A549 treated with Mapracorat at 1 μM for 4 hours (cell line): ENCODE measurements at places on chromosomes 16 and 17. TPM values are rescaled to one million over a fixed set of nuclear protein-coding genes. Genes with fewer than 3 reads are reported as not detected.

Gene TPSB2
- total RNA-seq: not detected in 5 replicates

Gene KLHL10
- 0.10 to 0.18 TPM (median 0.12 TPM) in 3 of 5 replicates, not detected in the others for total RNA-seq

Gene SCPEP1
- total RNA-seq: 39.0 to 43.2 TPM (median 39.5 TPM) in 5 replicates

Gene MNT
- total RNA-seq: 13.1 to 18.5 TPM (median 16.0 TPM) in 5 replicates

Gene RNF222
- not detected in 5 replicates for total RNA-seq

Gene ZSCAN10
- 0.20 TPM in 1 of 5 replicates, not detected in the others for total RNA-seq

Gene SEZ6
- total RNA-seq: 0.10 TPM in 1 of 5 replicates, not detected in the others

Gene SYCE1L
- 3.6 to 12.7 TPM (median 7.9 TPM) in 5 replicates for total RNA-seq

Gene COG8
- 18.7 to 26.1 TPM (median 25.7 TPM) in 5 replicates for total RNA-seq

Gene DPEP1
- total RNA-seq: 0.55 to 1.6 TPM (median 1.6 TPM) in 5 replicates

Gene NPIPB8
- 0.59 TPM in 1 of 5 replicates, not detected in the others for total RNA-seq

Gene CD300A
- total RNA-seq: 0.22 TPM in 1 of 5 replicates, not detected in the others

Gene MYLK3
- 0.03 to 0.14 TPM (median 0.09 TPM) in 5 replicates for total RNA-seq

Gene CNGB1
- total RNA-seq: 0.05 to 0.49 TPM (median 0.08 TPM) in 5 replicates

Gene CCL17
- total RNA-seq: not detected in 5 replicates

Gene PLXDC1
- total RNA-seq: 0.12 to 0.43 TPM (median 0.19 TPM) in 5 replicates

Gene NUDT7
- 4.9 to 5.2 TPM (median 5.1 TPM) in 5 replicates for total RNA-seq

Gene SEZ6L2
- total RNA-seq: 15.1 to 22.3 TPM (median 19.9 TPM) in 5 replicates

Gene KCTD19
- 0.08 to 0.44 TPM (median 0.20 TPM) in 4 of 5 replicates, not detected in the other for total RNA-seq

Gene TNFRSF17
- not detected in 5 replicates for total RNA-seq

Gene FBXL16
- total RNA-seq: 9.5 to 15.8 TPM (median 11.2 TPM) in 5 replicates

Gene SOCS7
- 9.0 to 16.2 TPM (median 13.6 TPM) in 5 replicates for total RNA-seq

Gene NUBP2
- 53.4 to 92.2 TPM (median 81.1 TPM) in 5 replicates for total RNA-seq

Gene RAB37
- total RNA-seq: 0.81 to 1.8 TPM (median 1.1 TPM) in 5 replicates

Gene SLC52A1
- 0.42 to 0.97 TPM (median 0.76 TPM) in 5 replicates for total RNA-seq

Gene FBXW10B
- 1.4 to 4.6 TPM (median 2.3 TPM) in 5 replicates for total RNA-seq

Gene RGS9
- total RNA-seq: 6.1 to 9.0 TPM (median 6.9 TPM) in 5 replicates

Gene MYOCD
- 0.61 to 1.5 TPM (median 0.97 TPM) in 5 replicates for total RNA-seq

Gene PIRT
- not detected in 5 replicates for total RNA-seq

Gene NTN1
- total RNA-seq: 0.29 to 0.51 TPM (median 0.38 TPM) in 5 replicates

Gene CSH1
- total RNA-seq: not detected in 5 replicates

Gene CTRB1
- total RNA-seq: not detected in 5 replicates

Gene MT4
- not detected in 5 replicates for total RNA-seq

Gene VASN
- total RNA-seq: 3.3 to 6.1 TPM (median 5.8 TPM) in 5 replicates

Gene TEKT5
- not detected in 5 replicates for total RNA-seq

Gene MT1F
- 17.4 to 29.3 TPM (median 19.9 TPM) in 5 replicates for total RNA-seq

Gene KCNH4
- 0.28 to 0.48 TPM (median 0.41 TPM) in 5 replicates for total RNA-seq
